ENCODE measurements at places on chromosomes 2 and 18.

DNA sequence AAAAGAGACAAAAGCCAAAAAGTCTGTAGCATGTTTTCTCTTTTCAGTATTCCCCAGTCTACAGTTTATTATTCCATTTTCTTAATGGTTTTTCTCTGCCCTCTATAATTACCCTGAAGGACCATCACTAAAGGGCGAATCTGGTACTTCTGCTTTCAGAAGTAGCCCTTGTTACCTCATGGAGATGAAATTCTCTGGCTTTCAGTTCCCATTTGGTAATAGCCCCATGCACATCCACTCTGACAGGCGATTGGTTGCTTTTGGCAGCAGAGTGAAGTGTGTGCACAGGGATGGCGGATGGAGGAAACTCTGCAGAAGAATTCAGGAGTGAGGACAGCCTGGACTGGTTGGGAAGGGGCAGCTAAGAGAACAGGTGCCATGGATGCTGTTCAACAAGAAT, 66.3 kb upstream of the NABP1 start:
- no peak for DNase-seq

DNA sequence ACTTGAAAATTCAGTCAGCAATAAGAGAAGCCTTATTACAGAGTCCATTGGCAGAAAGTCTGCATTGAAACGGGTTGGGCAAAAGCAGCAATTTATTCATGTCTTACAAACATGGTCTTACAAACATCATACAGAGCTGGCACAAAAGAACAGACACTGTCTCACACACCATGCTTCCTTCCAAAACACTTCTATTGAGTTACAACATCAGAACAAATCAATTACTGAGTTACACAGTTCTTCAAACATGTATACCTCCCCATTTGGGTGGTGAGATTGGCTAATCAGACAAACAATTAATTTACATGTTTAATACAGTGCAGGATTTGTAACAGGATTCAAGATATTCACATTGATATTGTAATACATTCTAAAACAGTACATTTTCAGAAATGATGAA, 9.5 kb downstream of the SYT4 start:
- DNase-seq: no peak

GRCh38 chr2:151337643-151338042, 19.7 kb upstream of the TNFAIP6 start:
- no peak for DNase-seq

DNA sequence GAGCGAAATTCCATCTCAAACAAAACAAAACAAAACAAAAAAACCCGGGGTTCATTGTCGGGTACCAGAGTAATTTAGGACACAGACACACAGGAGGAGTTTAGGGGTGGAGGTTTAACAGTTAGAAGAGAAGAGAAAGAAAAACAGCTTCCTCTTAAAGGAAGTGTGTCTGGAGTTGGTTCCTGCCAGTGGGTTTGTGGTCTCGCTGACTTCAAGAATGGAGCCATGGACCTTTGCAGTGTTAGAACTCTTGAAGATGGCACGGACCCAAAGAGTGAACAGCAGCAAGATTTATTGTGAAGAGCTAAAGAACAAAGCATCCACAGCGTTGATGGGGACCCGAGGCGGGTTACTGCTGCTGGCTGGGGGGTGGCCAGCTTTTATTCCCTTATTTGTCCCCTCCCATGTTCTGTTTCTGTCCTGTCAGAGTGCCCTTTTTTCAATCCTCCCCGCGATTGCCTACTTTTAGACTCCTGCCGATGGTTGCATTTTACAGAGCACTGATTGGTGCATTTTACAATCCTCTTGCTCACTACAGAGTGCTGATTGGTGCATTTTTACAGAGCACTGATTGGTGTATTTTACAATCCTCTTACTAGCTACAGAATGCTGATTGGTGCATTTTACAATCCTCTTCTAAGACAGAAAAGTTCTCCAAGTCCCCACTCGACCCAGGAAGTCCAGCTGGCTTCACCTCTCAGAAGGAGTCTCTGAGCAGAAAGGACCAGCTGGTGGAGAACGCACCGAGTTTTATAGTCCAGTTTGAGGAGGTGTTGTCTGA, 28.7 kb upstream of the ATP8B1 start:
- DNase-seq: no peak

GRCh38 chr18:51390702-51391101, 193.2 kb upstream of the MEX3C start:
- no peak for DNase-seq

Data from brain pericyte (primary cell).